Cerebellum (tissue), 4 donors: ENCODE measurements at places on chromosomes 3 and 15. TPM values are rescaled to one million over a fixed set of nuclear protein-coding genes. Genes with fewer than 3 reads are reported as not detected.
A peak's percentile ranks its signal among the peaks of the same experiment; 100 is the strongest.

The STAB1 gene
- 19.8 TPM for total RNA-seq

The NR1I2 gene
- total RNA-seq = 0.36 TPM

The GATM gene
- 93.4 TPM for total RNA-seq

The ACKR4 gene
- not detected for total RNA-seq

The CPNE9 gene
- 4.4 TPM for total RNA-seq

The SLCO2A1 gene
- total RNA-seq = 4.4 TPM

The SLC28A1 gene
- total RNA-seq = not detected

The SPINK8 gene
- not detected for total RNA-seq

The DNAH12 gene
- total RNA-seq = 1.7 TPM

The CACNA2D2 gene
- 12.2 TPM for total RNA-seq

The CLDN18 gene
- total RNA-seq = 0.09 TPM

The MGLL gene
- total RNA-seq = 11.6 TPM

The PAK6 gene
- total RNA-seq = 3.7 TPM

The ARHGEF3 gene
- total RNA-seq = 16.2 TPM

The SMCO1 gene
- not detected for total RNA-seq

The STAC gene
- 18.2 TPM for total RNA-seq

- DNase-seq = no peak
Measured at GRCh38 chr3:23805210-23805632, 534 bp upstream of the UBE2E1 start.

DNA sequence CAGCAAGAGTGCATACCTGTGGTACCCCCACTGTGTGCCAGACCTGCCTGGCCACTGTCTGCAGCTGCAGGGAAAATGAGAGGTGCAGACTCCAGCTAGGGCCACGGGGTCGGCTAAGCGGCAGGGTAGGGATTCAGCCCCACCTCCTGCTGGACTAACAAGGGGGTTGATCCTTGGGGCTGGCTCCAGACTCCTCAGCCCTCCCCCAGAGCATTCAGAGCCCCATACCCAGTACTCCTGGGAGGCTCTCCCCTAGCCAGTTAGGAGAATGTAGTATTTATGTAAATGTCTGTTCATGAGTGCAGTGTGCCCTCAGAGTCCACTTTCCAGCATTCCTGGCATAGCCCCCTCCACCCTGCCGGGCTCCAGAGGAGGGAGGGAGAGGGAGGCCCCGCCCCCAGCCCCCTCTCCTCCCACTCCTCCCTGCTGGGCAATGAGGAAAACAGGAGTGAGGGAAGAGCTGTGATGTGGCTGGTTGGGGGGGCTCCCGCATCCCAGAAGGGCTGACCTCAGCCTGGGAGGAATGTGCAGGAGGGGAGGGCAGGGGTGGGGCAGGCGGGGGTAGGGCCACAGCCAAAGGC lies 4.5 kb upstream of the SEMA3B start:
- peak; percentile 23 for DNase-seq

DNA sequence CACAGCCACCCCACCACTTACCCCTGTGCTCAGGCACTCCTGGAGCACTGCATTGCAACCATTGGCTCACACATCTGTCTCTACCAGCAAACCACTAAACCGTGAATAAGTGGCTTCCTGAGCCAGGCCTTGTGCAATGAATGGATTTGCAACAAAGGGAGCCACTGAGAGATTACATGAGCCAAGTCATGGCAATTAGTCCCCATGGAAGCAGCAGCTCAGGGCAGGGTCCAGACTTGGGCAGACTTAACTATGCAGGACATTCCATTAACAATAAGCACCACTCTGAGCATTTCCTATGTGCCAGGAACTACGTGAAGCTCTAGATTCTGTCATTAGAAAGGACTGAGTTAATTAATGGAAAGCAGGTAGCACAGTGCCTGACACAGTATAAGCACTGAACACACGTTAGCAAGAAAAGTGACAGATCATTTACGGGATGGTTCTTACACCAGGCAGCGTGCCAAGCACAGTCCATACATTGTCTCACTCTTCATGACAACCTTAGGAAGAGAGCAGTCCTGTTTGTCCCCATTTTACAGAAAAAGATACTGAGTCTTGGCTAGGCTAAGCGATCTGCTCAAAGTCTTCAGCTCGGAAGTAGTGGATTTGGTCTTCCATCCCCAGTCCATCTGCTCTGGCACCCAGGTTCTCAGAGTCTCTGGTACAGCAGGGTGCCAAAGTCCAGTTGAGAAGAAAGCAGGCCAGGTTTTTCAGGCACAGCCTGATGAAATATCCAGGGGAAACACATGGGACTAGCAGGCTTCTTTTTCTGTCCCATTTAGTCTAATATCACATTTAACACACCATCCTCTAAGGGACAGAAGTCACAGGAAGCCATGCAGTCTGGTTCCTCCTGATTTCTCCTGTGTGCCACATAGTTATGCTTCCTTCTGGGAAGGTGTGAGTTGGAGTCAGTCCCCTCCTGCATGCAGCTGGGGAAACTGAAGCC lies 44.1 kb downstream of the LIPC start:
- DNase-seq = no peak

GRCh38 chr3:16448639-16449070 lies 64.8 kb downstream of the RFTN1 start:
- DNase-seq = no peak

DNA sequence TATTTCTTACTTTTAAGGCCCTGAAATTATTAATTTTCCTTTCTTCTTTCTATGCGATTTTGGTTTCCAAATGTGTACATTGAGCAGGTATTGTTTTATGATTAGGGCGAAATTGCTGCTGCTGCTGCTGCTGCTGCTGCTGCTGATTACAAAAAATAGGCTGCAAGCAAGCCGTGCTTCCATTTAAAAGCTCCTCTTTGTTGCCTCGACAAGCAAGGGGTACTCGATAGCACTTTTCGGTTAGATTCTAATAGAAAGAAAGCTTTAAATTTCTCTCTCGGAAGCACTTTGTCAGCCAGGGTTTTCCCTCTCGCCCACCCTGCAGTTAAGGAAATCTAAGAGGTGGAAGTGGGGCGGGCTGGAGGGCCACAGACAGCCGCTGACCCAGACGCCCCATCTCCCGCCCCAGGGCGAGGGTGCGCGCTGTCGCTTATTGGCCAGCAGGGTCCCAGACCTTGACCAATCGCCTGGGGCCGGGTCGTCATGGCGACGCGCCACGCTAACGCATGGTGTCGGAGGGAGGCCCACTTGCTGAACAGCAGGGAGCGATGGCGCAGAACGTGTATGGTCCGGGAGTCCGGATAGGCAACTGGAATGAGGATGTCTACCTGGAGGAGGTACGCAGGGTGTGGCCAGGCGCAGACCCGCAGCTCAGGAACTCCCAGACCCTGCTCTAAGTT lies at the start of gene CFAP161:
Gene CFAP161, plus strand, starts transcription at position 489 of the 680 bp plus-strand sequence. Its CDS starts 60 bp downstream, at position 549.
- peak; percentile 91 for DNase-seq

GRCh38 chr3:128073807-128074206 lies 21.6 kb downstream of the SEC61A1 start:
- DNase-seq = no peak

DNA sequence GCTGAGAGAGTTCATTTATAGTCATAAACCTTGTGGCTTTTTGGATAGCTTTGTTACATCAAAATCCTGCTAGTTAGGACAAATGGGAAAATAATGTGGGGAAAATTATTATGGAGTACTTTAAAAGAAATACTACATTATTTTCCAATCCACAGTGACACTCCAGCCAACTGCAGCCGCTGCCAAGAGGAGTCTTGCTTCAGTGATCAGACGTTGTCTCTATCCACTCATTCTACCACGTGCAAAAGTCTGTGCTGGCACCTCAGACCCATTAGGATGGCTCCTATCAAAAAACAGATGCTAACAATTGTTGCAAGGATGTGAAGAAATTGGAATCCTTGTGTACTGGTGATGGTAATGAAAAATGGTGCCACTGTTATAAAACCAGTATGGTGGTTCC lies 128.6 kb upstream of the IQSEC1 start:
- no peak for DNase-seq

- DNase-seq = no peak
Measured at GRCh38 chr15:100030586-100031229, 297.5 kb upstream of the LYSMD4 start.

DNA sequence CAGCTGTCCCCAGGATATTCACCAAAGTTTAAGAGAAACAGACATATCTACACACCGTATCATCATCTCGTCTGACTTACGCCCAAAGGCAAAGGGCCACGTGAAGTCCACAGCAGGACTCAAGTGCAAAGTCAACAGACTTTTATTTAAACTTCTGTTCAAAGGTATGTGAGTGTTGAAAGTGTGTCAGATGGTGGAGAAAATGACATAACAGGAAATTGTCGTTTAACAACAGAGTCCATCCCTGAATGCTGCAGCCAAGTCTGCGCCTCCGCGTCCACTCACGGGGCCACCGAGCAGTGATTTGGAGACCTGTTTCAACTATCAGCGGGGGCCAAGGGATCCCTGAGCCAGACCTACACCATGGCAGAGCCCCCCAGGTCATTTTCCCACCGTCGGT lies 165.6 kb downstream of the XXYLT1 start:
- no peak for DNase-seq

DNA sequence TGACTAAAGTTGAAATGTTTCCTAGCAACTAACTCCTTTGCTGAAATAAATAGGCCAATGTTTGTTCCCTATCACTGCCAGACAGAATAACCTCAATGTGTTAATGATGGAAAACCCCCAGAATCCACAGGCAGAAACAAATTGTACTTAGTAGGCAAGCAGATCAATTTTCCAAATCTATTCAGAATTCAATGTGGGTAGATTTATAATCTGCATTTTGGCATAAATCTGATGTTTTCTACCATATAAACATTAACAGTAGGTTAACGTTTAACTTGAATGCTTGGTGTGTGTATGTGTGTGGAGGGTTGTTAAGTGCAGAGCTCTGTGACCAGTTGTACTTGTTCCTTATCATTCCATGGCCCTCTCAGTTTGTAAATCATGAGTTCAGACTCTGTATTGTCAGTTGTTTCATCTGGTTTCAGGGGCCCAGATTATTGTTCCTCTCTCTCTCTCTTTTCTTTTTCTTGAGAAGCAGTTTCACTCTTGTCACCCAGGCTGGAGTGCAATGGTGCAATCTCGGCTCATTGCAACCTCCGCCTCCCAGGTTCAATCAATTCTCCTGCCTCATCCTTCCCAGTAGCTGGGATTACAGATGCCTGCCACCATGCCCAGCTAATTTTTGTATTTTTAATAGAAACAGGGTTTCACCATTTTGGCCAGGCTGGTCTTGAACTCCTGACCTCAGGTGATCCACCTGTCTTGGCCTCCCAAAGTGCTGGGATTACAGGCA lies 32.8 kb downstream of the PLSCR1 start:
- no peak for DNase-seq

DNA sequence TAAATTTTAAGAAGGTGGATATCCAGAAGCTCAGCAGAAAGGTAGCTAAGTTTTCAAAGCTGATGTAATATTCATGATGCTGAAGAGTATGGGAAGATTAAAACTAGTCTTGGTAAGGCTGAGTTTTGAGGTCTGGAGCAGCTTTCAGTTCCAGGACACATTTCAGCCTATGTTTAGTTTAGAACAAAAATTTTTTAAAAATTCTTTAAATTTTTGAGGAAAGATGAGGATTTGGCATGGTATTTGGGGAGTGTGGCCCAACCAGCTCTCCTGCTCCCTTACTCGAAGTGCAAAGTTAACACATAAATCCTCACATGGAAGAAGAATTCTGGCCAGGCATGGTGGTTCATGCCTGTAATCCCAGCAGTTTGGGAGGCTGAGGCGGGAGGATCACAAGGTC lies 1039.1 kb downstream of the NAALADL2 start:
- no peak for DNase-seq

DNA sequence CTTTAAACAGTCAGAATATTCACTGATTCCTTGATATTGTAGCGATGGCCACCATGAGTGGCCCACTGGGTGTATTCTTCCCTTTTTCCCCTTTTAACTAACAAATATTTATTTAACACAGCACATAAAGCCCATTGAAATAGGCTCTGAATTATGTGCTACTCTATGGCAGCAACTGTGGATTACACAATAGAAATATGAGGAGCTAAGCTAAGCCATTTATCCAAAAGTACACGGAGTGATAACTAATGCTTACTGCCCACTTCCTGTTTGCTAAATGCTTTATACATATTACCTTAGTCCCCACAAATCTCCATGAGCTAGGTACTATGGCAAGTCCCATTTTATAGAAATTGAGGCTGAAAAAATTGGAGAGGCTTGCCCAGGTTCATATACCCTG lies 17.9 kb downstream of the ILDR1 start:
- no peak for DNase-seq

GRCh38 chr3:24259901-24260512 lies 234.6 kb downstream of the THRB start:
- no peak for DNase-seq

GRCh38 chr15:70704731-70705130 lies 58.6 kb downstream of the UACA start:
- no peak for DNase-seq

DNA sequence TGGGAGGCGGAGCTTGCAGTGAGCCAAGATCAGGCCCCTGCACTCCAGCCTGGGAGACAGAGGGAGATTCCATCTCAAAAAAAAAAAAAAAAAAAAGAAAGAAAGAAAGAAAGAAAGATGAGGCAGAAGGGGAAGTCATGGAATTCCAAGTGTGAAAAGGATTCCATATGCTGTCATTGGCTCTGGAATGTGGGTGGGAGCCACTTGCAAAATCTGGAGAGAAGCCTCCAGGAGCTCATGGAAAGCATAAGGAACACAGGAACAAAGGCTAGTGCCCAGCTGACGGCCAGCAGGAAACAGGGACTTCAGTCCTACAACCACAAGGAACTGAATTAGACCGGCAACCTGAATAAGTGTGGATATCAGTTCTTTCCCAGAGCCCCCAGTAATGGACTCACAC lies 12.5 kb upstream of the TRAK1 start:
- DNase-seq = no peak

DNA sequence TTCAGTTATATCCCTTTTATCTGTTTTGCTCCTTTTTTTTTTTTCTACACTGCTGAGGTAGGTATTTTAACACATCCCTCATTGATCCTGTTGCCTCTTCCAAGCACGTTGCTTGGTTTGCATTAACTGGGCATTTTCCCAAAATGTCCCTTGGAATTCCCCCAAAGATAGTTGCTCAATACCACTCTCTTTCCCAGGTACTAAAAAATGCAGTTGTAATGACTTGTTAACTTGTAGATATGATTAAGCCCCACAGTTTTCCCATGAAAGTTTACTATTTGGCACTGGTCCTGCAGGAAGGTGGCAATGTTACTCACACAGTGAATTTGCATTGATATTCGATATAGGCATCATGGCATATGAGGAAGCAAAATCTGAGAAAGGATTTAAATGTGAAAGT lies 67.1 kb downstream of the GRM7 start:
- no peak for DNase-seq
